ENCODE measurements at places on chromosomes 7 and 10. TPM values are rescaled to one million over a fixed set of nuclear protein-coding genes. Genes with fewer than 3 reads are reported as not detected.

The NOS3 gene
- total RNA-seq, result 1.8 TPM

The CDH23 gene
- total RNA-seq, result 13.3 TPM

The PIP gene
- not detected for total RNA-seq

The RHOBTB1 gene
- total RNA-seq, result 7.8 TPM

The NUP205 gene
- 108 TPM for total RNA-seq

The NAT16 gene
- not detected for total RNA-seq

The KMT2C gene
- total RNA-seq, result 54.3 TPM

The TMEM213 gene
- total RNA-seq, result not detected

The SLC26A3 gene
- total RNA-seq, result not detected

The ANXA8L1 gene
- 185 TPM for total RNA-seq

The NXPH1 gene
- not detected for total RNA-seq

The PRLHR gene
- total RNA-seq, result not detected

The HYAL4 gene
- not detected for total RNA-seq

The BICC1 gene
- total RNA-seq, result not detected

The DOCK1 gene
- 24.8 TPM for total RNA-seq

The PI4K2A gene
- total RNA-seq, result 16.0 TPM

DNA sequence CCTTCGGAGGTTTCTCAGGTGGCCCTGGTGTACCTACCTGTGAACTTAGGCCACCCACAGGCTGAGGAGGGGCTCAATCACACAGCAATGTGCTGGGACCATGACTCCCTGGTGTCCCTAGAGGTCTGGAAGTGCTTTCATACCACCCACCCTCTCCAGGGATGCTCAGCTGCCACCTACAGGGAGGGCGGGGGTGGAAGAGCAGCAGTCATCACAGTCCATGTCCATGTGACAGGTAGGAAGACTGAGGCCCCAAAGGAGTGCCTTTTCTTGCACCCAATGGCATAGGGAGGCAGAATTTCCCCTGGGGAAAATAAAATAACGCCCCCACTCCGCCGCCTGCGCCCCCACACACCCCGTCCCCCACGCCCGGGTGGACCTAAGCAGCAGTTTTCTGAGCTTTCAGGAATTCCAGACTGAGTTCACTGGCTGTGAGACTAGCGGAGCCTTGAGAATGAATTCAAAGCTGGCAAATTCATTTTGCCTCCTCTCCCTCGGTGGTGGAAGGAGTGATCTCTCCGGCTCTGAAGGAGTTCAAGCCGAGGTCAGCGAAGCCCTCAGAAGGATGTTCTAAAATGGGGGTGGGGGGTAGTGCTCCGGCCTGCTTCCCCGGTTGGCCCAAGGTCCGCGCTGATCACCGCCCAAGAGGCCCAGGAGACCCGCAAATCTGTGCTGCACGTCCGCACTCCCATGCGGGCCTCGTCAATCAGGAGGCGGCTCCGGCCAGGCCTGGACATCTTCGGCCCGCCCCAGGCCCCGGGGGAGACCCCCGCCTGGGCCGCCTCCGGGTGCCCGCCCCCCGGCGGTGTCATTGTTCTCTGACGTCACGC, 2.1 kb upstream of the ZMIZ1 start:
- DNase-seq, result peak; percentile 36

GRCh38 chr7:5631152-5631551, 150.3 kb downstream of the RNF216 start:
- DNase-seq, result no peak

GRCh38 chr10:59366290-59366689, 3.9 kb upstream of the FAM13C start:
- DNase-seq, result no peak

DNA sequence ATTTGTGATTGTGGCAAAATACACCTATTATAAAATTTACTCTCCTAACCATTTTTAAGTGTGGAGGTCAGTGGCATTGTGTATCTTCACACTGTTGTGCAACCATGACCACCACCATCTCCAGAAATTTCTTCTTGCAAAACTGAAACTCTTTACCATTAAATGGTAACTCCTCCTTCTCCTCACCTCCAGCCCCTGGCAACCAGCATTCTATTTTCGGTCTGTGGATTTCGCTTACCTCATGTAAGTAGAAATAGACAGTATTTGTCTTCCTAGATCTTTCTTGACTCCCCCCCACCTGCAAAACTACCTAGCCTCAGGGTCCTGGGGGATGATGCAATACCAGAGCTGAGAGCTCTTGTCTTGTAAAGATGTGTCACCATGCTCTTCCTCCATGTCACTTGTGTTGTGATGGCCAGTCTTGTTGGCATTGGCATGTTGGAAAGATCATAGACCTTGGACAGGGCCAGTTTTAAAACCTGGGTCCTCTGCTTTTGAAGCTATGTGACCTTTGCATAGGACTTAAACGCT, 71.1 kb upstream of the EMX2 start:
- DNase-seq, result no peak

- no peak for DNase-seq
Observed at GRCh38 chr7:31955021-31955420, 115.2 kb downstream of the PDE1C start.

GRCh38 chr7:83514977-83515376, 134.0 kb downstream of the SEMA3E start:
- DNase-seq, result no peak

- DNase-seq, result peak; percentile 92
Observed at GRCh38 chr10:101367569-101368453, 13.8 kb downstream of the BTRC start.

GRCh38 chr7:149790146-149790548, 16.8 kb upstream of the ZNF467 start:
- DNase-seq, result no peak

DNA sequence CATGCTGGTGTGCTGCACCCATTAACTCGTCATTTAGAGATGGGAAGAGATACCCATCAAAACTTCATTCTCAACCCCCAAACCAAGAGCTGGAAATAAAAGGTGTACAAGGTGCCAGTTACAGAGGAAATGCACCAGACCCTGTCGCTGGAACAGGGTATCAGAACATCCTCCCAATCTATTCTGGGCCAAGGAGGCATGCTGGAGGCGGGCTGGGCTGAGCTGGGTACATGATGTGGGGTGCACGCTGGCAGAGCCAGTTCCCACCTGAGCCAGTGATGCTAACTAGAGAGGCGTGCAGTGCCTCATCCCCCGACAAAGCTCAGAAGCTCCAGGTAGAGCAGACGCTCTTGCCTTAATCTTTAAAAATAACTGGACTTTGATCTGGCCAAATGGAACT, 70.1 kb downstream of the NPSR1 start:
- DNase-seq, result no peak

DNA sequence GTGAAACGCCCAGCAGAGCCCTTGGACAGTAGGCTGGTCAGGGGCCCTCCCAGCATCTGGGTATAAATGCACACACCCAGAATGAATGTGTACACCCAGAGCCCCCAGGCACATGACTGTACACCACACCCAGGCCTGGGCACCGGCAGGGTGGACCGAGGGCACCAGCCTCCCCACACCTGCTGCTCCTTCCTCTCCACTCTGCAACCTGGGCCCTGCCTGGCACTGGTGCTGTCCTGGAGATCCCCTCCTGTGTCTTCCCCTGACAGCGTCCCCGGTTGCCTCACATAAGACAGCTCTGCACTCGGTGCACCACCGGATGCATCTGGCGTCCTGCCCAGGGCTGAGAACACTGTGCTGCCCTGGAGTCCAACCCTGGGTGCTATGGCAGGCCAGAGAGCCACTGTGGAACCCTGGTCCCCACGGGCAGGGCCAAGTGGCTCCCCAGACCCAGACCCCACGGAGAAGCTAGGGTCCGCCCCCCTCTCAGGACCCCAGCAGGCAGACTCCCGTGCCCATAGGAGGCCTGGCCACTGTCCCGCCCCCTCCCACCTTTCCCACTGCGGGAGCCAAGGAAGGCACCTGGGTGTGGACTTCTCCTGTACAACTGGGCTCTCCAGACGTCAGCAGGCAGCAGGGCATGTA, 6.6 kb downstream of the RASGEF1A start:
- no peak for DNase-seq

- no peak for DNase-seq
Observed at GRCh38 chr7:74290553-74290950, 1.3 kb downstream of the CLIP2 start.

GRCh38 chr10:45403151-45403550, 29.1 kb downstream of the ALOX5 start:
- peak; percentile 13 for DNase-seq

- no peak for DNase-seq
Observed at GRCh38 chr7:22694597-22695207, 32.3 kb upstream of the IL6 start.

GRCh38 chr10:43667761-43668386, 19.2 kb upstream of the ZNF32 start:
- no peak for DNase-seq

GRCh38 chr7:123220396-123220795, 20.6 kb upstream of the SLC13A1 start:
- no peak for DNase-seq

- DNase-seq, result no peak
Observed at GRCh38 chr7:125032943-125033342, 103.3 kb upstream of the POT1 start.

- no peak for DNase-seq
Observed at GRCh38 chr10:4061441-4061951, 276.5 kb upstream of the KLF6 start.

DNA sequence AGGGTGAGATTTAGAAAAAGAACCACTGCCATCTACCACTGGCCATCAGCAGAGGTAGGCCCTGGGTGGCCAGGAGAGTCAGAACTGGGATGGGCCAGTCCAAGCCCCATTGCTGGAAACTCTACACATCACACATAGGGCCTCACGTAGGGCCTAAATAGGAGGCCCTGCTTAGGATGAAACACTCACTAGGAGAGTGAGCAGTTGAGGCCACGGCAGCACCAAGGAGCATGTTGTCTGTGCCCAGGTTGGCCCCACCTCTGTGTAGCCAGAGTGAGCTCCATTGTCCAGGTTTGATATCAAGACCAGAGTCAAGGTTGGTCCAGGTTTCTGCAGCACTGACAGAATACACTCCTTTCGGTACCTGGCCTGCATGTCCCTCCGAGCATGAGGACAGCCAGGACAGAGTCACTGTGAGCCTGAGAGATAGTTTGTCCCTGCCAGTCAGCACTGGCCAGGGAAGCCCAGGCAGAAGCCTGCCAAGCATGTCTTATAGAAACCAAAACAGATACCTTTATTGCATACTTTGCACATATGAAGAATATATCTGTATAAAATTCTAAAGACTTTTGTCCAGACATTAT, 77.9 kb upstream of the CAMK2B start:
- no peak for DNase-seq

- no peak for DNase-seq
Observed at GRCh38 chr7:105268511-105269392, 120.0 kb downstream of the SRPK2 start.

DNA sequence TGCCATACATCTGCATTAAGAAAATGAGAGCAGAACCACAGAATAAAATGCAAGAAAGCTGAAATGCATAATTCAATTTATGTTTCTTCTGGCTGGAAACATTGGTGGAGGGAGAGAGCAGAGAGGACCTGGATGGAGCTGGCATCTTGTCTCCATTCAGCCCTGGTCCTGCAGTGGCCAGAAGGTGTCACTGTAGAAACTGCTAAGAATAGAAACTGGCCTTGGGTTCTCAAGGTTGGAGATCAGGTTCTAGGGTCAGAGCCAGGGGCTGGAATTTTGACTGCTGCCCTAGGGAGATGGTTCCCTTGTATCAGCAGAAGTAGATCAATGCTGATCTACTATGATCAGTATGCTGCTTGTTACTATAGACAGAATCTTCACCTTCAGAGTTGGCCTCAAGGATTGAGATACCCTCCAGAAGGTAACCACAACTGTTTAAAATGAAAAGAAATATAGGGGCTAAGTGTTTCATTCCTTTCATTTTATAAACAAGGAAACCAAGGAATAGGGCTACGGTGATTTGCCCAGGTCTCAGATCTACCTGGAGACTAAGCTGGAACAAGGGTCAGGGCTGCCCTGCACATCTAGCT, 13.1 kb downstream of the TAS2R41 start:
- DNase-seq, result no peak

DNA sequence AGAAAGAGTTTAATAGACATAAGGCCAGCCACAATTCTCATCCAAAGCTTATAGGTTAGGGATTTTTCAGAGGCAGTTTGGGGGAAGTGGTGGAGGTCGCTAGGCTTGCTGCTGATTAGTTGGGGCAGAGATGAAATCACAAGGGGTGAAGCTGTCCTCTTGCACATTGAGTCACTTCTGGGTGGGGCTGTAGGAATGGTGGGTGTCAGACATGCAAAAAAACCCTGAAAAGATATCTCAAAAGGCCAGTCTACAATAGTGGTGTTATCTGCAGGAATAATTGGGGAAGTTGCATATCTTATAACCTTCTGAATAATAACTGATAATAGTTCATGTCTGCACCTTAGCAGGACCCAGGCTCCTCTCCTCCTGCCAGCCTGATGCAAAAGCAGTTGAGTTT, 2.1 kb downstream of the FAM24B start:
- DNase-seq, result no peak

DNA sequence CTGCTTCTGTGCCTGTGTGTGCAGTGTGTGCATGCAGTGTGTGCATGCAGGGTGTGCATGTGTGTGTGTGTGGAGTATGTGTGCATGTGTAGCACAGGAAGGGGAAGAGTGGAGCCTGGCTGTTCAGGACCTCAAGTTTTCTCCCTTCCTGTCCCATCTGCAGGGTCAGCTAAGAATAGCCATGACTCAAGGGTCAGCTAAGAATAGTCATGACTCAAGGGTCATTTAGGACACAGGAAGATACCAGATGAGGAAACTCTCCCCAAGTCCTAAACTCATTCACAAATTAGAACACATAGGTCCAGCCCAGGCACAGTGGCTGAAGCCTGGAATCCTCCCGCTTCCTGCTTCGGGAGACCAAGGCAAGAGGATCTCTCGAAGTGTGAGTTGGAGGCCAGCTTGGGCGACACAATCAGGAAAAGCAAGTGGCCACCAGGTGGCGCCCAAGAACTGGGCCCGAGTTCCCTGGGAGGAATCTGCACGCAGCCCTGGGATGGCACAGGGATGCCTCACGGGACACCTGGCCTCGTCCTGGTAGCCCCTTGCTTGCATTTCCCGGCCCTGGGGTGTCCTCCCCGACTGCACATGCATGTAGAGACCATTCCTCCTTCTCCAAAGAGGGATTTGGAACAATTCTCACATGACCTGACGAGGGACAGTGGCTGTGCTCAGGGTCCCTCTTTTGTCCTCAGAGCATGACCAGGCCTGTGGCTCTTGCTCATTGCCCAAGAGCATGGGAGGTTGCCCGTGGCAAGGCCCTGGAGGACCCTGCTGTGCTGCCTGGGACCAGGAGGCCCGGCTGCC, 21.4 kb upstream of the VOPP1 start:
- peak; percentile 77 for DNase-seq

DNA sequence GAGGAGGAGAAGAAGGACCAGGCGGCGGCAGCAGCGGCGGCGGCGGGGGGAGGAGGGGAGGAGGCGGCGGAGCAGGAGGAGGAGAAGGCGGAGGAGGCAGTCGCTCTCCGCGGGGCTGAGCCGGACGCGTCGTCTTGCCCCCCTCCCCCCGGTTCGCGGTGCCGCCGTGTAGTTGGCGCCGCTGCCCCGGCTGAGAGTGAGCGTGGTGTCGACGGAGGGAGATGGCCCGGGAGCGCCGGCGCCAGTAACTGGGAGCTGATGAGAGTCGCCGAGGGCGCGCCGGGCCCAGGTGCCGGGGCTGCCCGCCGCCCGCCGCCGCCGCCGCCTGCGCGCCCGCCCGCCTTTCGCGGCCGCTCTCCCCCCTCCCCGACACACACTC, 257 bp downstream of the WAC start:
- no peak for DNase-seq

GRCh38 chr7:75776295-75776971, 4.4 kb upstream of the CCL26 start:
- DNase-seq, result no peak
